CD14-positive monocyte (primary cell): ENCODE measurements at places on chromosomes 5 and 9. TPM values are rescaled to one million over a fixed set of nuclear protein-coding genes. Genes with fewer than 3 reads are reported as not detected.
A peak's percentile ranks its signal among the peaks of the same experiment; 100 is the strongest.

DNA sequence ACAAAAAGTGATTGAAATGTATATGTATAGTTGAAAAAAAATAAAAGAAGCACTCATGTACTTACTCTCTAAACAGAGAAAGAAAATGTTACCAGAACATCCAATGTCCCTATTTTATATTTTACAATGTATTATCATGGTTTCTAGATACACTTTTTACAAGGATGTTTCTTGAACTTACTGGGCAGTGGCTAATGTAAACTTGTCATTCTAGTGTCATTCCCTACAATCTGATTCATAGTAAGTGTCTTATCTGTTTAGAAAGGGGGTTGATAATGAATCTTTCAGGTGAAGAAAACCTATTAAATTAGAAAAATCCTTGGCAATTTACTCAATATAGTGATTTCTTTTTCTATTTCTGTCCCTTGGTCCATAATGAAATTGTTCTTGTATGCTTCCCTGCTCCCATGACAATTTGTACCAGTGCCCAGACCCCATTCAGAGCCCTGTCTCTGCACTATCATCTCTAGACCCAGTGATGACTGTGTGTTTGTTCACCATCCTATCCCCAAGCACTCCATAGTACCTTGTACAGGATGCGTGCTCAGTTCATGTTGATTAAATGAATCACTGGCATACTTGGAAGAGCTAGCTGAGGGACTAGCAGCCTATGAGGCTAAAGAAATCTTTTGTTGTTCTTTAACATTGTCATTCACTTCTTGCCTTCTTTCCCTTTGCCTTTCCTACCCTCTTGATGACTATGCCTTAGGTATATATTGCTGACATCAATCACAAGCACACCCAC, 101.2 kb downstream of the HMHB1 start:
- DNase-seq = no peak

DNA sequence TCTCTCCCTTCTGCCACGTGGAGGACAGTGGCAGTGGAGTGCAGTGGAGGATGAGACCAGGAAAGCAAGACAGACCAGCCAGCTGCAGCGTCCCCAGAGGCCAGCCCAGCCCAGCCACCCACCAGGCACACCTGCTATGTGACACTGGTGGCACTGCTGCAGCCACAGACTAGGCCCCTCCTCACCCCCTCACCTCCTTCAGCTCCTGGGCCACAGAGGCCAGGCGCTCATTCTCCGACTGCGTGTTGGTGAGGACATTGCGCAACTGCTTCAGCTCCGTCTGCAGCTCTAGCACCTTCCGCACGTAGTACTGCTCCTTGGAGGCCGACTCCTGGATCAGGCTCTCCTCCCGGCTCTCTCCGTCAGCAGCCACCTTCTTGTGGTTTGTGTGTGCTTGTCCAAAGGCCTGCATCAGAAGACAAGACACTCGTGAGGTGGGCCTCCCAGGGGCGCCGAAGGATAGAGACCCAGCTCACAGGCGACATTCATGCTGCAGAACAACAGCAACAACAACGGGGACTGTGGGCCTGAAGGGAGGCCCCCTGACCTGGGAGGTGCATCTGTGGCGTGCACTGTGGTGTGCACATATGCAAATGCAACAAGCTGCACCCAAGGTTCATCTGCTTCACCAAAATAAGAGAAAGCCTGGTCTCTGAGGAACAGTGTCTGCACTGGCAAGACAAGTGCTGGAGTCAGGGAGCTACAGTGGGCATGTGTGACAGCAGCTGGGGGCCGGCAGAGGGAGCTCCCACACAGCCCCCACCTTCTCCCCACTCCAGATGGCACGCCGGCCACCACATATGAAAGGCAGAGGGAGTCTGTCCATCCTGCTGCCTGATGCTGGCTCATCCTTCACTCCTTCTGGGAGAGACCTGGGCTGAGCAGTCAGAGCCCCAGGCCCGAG, 35.5 kb downstream of the BICD2 start:
- DNase-seq = peak; percentile 27

GRCh38 chr9:134226221-134226930, 62.0 kb upstream of the RNU6ATAC start:
- peak; percentile 54 for DNase-seq

The IL9 gene
- not detected for polyA plus RNA-seq

- no peak for DNase-seq
Observed at GRCh38 chr9:92870289-92870688, 7.5 kb downstream of the ZNF484 start.

DNA sequence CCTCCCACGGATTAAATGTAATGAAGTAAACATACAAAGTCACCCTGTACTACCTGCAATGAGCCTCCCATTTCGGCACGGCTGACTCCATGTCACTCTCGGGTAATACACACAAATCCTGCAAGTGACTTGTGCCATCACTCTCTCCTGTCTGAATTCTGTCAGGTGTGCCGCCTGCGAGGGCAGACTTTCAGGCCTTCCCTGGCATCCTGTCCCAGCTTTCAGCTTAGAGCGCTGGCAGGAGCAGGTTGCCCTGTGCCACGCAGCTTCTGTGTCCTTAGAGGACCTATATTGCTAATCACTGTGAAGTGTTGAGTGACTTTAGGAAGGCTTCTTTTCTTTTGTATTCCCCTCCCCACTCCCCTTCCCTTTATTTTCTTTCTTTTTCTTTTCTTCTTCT, 25.8 kb upstream of the S1PR3 start:
- DNase-seq = no peak

The RAPGEF1 gene
- 3.0 TPM for polyA plus RNA-seq

The ENTR1 gene
- polyA plus RNA-seq = 49.3 and 60.0 TPM in 2 replicates

GRCh38 chr5:81854915-81855314, 104.0 kb upstream of the SSBP2 start:
- no peak for DNase-seq

DNA sequence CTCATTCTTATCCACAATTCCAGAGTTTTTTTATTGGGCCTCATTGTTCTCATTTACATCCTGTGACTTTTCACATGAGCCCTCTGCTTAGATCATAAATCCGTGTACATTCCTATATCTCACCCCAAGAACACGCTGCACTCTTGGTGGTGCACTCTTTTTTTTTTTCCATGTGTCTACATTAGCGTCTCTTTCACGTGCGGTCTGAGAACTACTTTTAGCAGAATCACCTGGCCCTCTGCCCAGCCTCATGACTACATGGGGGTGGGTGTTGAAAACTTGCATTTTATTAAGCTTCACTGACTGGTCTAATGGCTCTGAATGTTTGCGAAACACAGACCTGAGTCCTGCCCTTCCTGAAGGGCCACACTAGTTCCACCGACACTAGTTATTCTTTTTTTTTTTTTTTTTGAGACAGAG, 18.6 kb downstream of the C9orf57 start:
- DNase-seq = peak; percentile 85

DNA sequence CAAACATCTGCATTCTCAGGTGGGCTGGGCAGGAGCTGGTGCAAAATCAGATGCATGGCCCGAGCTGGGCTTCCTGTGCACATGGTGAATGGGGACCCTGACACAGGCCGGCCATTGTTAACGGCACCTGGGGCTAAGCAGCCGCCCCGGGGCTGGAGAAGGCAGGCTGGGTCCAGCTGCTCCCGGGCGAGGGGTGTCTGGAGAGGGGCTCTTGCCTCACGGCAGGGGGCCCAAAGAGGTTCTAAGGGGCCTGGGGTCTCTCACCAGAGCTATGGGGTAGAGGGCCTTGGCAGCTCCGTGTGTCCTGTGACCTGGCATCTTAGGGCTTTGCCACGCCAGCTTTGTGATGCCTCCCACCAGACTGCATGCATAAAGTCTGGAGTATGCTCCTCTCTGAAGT, 5.1 kb upstream of the QSOX2 start:
- DNase-seq = no peak

- DNase-seq = no peak
Observed at GRCh38 chr9:120742951-120743416, 28.7 kb upstream of the MEGF9 start.

The MYORG gene
- polyA plus RNA-seq = not detected

The HRH2 gene
- polyA plus RNA-seq = 25.5 TPM

- DNase-seq = no peak
Observed at GRCh38 chr9:91655215-91655614, 231.6 kb upstream of the NFIL3 start.

- no peak for DNase-seq
Observed at GRCh38 chr5:10567121-10567591, 3.3 kb downstream of the ANKRD33B start.

The PTPN3 gene
- not detected for polyA plus RNA-seq

- DNase-seq = no peak
Observed at GRCh38 chr5:160432196-160432595, 10.5 kb downstream of the PTTG1 start.

- DNase-seq = no peak
Observed at GRCh38 chr9:1207686-1208085, 157.5 kb downstream of the DMRT2 start.

- DNase-seq = no peak
Observed at GRCh38 chr5:86617309-86617755, 409 bp upstream of the COX7C start.

The MED10 gene
- polyA plus RNA-seq = 47.8 TPM

The CENPK gene
- polyA plus RNA-seq = 0.27 TPM in 1 of 2 replicates, not detected in the other

The PLEKHG4B gene
- not detected for polyA plus RNA-seq

DNA sequence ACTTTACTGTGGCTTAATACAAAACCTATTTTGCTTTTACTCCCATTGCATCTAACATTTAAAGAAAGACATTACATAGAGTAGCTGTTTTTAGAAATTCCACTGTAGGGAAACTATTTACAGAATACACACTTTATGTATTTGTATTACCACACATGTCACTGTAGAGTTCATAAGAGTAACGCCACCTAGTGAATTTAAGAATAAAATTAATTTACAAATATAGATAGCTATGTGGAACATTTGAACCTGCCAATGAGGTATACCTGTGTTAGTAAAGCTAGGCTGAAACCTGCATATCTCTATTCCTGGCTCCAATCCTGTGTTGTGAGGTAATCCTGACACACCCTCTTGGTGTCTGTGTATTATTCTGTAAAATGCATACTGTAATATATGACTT, 234.4 kb downstream of the MAST4 start:
- no peak for DNase-seq

DNA sequence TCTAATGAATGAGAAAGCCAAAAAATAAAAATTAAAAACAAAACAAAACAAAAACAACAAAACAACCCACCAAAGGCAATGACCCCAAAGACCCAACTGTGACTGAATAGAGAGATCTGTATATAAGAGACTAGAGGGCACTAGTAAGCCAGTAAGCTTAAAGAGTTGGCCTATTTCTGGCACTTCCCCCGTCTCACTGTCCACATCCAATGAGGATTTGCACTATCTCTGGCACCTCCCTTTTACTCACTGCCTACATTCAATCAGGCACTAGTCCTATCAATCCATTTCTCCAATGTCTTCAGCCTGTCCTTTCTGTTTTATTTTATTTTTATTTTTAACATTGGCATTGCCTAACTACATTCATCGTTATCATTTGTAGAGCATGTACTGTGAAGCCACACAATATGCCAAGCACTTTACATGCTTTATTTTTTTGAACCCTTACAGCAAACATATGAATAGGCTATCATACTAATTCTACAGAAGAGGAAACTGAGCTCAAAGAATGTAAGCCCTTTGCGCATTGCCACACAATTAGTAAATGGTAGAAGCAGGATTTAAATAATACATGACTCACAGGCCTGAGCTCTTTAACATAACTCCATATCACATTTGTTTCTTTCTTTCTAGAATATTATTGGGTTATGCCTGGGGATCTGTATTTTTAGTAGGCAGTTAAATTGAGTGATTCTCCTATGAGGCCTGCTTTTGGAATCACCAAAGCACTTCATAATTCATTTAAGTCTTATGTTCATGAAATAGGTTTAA, 70.0 kb downstream of the C6 start:
- no peak for DNase-seq

The INSL6 gene
- not detected for polyA plus RNA-seq

The NKD2 gene
- not detected for polyA plus RNA-seq

DNA sequence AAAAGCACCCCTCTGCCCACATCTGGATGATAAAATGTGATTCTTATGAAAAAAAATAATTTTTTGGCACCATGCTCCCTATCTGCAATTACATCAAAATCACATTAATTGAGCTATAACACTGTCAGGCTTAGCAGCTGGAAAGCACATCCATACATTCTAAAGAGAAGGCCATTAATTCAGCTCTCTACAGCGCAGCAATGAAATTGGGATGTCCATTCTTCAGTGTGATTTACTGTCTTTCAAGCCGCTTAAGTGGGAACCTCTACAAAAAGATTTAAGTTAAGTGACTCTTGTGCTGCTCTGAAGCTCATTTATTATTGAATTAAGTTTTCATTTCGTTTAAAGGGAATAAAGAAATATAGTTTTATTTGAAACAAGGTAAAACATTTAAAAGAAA, 171.3 kb downstream of the EBF1 start:
- no peak for DNase-seq

DNA sequence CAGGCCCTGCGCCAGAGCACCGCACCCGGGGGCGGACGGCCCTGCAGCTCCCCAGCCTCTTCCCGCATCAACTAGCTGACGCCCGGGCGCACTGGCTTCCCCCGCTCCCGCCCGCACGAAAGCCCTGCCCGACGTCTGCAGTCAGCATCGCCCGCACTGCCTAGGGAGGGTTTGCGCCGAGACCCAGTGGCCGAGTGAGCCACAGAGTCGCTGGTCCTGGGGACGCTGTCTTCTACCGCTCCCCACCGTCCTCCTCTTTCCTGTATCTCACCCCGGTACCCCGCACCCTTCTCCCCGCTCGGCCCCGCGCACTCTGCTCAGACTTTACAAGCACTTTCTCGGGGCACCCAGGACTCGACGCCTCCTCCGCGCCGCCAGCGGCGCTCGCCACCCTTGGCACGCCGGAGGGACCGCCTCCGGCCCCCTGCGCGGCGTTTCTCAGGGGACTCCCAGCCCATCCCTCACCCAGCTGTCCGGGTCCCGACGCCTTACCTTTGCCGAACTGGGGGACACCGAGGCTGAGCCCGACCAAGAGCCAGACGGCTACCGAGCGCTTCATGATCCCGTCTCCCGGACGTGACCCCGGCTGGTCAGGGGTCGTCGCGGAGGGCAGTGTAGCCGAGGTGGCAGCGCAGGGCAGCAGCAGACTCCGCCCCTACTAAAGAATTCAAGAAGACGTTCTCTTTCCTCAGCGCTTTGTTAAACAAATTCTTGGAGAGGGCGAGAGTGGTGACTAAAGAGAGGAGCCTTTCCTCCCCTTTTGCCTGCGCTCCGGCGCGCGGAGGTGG, 670 bp downstream of the EDIL3 start:
- DNase-seq = no peak

- DNase-seq = no peak
Observed at GRCh38 chr5:38323645-38324295, 65.4 kb downstream of the EGFLAM start.

DNA sequence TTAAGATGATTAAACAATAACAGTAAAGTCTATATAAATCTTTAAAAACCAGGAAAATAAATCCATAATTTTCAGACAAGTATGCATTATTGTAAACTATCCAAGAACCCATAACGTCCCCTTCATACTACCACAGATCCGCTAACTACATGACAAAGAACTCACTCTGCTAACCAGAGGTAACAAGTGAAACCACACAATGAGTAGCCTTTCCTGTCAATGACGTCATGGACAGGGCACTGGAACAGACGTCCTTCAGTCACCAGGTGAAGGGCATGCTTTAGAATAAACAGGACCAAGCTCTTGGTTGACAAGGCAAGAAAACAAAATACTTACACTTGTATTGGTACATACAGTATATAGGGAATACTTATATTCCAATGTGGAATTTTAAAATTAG, 45.2 kb downstream of the RNF130 start:
- DNase-seq = peak; percentile 80
